ENCODE measurements at places on chromosomes 6 and 20. TPM values are rescaled to one million over a fixed set of nuclear protein-coding genes. Genes with fewer than 3 reads are reported as not detected.

DNA sequence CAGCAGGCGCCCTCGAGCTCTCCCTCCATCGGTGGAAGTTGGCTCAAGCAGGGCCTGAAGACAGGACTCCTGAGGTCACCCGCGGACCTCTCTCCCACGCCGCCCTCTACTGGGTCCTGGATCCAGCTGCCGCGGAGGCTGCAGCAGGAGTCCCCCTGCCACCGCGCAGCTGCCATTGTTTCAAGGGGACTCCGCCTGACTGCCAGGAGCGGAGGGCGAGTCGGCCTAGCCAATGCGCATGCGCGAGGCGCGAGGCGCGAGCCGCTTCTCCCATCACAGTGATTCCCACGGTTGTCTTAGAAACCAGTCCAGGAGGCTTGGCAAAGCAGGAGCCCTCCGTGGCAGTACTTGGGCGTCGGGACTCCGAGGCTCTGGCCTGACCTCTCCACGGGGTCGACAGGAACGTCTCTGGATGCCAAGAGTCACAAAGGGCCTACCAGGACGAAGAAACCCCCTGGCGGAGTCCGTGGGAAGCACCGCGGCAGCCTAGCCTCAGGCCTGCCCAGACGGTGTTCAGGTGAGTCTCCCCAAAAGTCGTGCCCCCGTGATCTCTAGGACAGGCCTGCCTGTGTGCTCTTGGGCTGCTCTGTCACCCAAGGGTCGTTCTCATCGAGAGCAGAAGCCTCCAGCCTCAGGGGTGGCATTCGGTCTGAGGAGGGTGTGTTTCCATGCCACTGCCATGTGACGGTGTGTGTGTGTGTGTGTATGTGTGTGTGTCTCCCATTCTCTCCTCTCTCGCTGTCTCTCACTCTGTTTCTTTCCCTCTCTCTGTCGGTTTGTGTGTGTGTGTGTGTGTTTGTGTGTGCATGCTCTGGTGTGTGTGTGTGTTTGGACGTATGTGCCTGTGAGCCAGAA, 290.6 kb upstream of the ZNF337 start:
- DNase-seq = peak; percentile 87

DNA sequence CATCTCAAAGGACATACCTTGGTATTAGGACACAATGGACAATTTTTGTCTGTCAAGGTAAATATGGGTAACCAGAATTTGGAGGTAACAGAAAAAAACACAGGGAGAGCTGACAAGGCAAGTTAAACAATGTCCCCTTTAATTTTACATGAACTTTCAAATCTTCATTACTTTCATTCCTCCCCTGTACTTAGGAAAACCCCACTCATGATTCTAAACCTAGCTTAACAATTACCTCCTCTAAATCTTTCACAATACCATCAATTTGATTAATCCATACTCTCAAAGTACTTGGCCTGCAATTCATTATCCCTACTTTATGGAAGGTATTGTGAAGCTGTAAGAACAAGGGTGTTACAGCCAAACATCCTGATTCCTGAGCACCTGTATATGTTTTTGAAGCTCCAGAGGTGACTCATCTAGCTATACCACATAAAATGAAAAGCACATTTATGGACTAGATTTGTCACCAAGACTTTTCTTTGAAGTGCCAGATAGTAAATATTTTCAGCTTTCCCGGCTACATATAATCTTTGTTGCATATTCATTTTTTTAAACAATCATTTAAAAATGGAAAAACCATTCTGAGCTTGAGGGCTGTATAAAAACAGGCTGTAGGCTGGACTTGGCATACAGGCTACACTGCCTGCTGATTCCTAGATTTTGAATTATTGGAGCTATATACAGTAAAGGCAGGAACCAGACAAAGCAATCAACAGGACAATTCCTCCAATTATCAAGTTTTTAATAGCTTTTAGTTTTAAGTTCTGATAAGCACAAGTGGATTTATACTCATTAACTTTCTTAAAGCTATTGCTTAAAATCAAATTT, 22.9 kb downstream of the DEK start:
- no peak for DNase-seq

- no peak for DNase-seq
These were observed 7.4 kb downstream of the TCF21 start for GRCh38 chr6:133896344-133896721.

DNA sequence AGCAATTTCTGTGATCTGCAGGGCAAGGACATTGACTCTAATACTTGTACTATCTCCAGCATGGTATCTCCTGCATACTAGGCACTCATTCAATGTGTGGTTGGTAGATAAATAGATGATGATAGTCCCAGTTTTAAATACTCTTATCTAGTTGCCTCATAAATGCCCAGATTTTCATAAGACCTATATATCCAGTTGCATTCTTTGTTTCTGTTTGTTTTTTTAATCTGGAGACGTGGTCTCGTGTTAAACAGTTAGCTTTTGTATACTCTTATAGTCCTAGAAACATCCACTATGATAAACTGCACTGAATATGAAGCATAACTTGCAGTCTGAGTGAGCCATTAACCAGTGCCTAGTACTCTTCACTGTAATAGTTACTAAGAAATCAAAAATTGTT, 35.5 kb upstream of the SUMO4 start:
- no peak for DNase-seq

EMILIN3 gene
- total RNA-seq = 0.72 TPM

DNA sequence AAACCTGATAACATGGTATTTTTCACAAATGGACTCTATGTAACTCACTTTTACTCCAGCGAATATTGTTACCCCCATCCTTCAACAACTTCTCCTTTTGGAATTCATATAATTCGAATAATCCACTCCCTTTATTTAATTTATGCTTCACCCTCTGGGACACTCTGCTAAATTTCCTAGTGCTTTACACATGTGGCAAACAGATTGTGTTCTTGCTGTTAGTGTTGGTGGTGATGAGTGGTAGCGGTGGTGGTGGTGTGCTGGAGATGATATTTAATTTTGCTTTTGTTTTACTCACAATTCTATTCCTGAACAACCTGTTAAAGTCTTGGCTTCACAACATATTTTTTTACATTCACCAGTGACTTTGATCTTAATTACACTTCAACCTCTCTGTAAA, 32.8 kb downstream of the HTR1B start:
- DNase-seq = no peak

DNA sequence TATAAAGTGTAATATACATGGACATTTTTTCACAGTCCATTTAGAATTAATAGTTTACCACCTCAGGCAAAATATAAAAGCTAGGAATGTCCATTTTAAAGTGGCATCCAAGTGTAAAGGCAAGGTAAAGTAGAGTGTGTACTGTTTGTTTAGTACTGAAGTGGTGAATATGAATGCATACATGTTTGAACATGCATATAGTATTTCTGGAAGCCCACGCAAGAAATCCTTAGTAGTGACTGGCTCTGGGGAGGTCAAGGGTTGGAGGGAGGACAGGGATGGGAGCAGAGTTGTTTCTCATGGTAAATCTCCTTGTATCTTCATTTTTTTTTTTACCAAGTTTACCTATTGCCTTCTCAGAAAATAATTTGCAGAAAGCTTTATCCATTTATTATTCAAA, 129.2 kb downstream of the UNC5CL start:
- DNase-seq = no peak

- no peak for DNase-seq
These were observed 25.0 kb upstream of the CDKAL1 start for GRCh38 chr6:20509212-20509611.
